ENCODE measurements at places on chromosomes 13 and 19. TPM values are rescaled to one million over a fixed set of nuclear protein-coding genes. Genes with fewer than 3 reads are reported as not detected.

DNA sequence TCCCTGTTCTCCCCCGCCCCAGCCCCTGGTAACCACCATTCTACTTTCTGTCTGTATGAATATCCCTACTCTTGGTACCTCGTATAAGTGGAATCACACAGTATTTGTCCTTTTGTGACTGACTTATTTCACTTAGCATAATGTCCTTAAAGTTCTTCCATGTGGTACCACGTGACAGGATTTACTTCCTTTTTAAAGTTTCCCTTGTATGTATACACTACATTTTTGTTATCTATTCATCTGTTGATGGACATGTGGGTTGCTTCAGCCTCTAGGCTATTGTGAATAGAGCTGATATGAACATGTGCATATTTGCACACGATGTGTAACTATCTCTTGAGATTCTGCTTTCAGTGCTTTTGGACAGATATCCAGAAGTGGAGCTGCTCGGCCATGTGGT, 59.6 kb upstream of the GJB6 start:
- no peak overlapping the region for H3K27ac ChIP-seq
- no peaks in the 10 kb centered on the region for H3K4me1 ChIP-seq
- no peaks in the 10 kb centered on the region for H3K27me3 ChIP-seq
- no peak for DNase-seq

DNA sequence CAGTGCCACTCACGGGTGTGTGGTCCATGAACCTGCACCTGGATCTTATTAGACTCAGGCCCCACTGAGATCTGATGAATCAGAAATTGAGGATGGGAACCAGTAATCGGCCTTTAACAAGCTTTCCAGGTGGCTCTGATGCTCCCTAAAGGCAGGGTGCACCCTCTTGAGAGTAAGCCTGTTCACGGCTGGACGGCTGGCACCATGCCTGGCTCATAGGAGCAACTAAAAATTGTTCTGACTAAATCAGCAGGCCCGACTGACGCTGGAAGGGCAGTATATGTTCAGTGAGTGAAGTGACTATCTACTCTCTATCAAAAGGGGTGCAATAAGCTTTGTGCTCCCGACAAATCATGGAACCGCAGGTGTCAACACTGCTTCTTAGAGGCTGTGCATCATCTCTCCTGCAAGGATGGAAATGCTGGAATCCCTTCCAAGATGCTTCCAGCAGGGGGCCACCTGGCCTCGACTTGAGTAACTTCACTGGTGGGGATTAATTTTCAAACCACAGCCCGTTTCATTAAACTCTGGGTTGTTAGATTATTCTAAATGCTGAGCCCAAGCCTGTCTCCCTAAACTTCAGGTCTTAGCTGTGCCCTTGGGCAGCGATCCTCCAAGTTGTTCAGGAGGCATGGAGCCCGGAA, 28.4 kb downstream of the TMTC4 start:
- no peak overlapping the region for H3K4me3 ChIP-seq
- no peaks in the 10 kb centered on the region for H3K4me1 ChIP-seq
- no peak overlapping the region for H3K27ac ChIP-seq
- no peaks in the 10 kb centered on the region for H3K27me3 ChIP-seq
- peaks cover 4% of the 10 kb centered on the region for H3K36me3 ChIP-seq

- no peak for DNase-seq
- no peaks in the 10 kb centered on the region for H3K36me3 ChIP-seq
- H3K27ac ChIP-seq, result no peak overlapping the region
Measured at GRCh38 chr19:6999933-7000332, 21.3 kb downstream of the MBD3L2B start.

DNA sequence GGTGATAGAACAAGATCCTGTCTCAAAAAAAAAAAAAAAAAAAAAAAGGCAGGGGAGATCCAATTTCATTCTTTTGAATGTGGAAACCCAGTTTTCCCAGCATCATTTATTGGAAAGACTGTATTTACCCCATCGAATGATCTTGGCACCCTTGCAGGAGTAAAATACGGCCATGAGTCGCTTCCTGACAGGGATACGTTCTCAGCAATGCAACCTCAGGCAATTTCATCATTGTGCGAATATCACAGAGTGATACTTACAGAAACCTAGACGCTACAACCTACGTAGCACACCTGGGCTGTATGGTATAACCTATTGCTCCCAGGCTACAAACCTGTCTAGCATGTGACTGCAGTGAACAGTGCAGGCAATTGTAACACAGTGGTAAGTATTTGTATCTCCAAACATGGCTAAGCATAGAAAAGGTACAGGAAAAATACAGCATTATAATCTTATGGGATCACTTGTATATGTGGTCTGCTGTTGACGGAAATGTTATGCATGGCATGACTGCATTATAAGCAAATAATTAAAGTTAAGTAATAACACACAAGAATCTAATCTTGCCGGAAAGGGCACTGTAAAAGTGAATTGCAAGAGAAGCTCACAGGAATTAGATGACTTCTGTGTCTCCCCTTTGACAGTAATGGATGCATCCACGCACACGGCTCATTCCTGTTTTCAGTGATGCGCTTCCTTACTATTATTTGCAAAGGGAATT, 24.1 kb downstream of the RFX2 start:
- H3K4me3 ChIP-seq, result no peak overlapping the region
- no peak overlapping the region for H3K27ac ChIP-seq
- H3K36me3 ChIP-seq, result no peaks in the 10 kb centered on the region
- no peaks in the 10 kb centered on the region for H3K27me3 ChIP-seq

GRCh38 chr13:113064000-113064533, 41.5 kb upstream of the F7 start:
- no peak for DNase-seq
- no peak overlapping the region for H3K4me3 ChIP-seq
- no peaks in the 10 kb centered on the region for H3K36me3 ChIP-seq
- no peaks in the 10 kb centered on the region for H3K27me3 ChIP-seq
- H3K27ac ChIP-seq, result no peak overlapping the region

DNA sequence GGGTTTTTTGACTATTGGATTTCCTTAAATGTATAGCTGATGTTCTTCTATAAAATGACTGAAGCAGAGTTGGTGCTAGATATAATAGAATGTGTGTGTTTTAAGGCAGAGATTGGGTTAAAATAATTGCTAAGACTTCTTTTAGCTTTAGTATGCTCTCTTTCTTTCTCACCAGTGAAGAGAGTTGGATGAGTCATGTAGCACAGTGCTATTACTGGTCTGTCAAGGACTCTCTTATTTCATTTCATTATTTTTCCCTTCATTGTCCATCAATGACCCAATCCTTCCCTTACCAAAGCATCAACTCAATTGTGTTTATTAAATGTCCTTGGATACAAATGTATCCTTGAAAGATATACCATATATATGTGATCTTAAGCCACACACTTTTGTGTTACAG, 268.9 kb downstream of the IRS2 start:
- DNase-seq, result no peak
- H3K4me3 ChIP-seq, result no peak overlapping the region
- no peaks in the 10 kb centered on the region for H3K36me3 ChIP-seq
- no peaks in the 10 kb centered on the region for H3K27me3 ChIP-seq

DNA sequence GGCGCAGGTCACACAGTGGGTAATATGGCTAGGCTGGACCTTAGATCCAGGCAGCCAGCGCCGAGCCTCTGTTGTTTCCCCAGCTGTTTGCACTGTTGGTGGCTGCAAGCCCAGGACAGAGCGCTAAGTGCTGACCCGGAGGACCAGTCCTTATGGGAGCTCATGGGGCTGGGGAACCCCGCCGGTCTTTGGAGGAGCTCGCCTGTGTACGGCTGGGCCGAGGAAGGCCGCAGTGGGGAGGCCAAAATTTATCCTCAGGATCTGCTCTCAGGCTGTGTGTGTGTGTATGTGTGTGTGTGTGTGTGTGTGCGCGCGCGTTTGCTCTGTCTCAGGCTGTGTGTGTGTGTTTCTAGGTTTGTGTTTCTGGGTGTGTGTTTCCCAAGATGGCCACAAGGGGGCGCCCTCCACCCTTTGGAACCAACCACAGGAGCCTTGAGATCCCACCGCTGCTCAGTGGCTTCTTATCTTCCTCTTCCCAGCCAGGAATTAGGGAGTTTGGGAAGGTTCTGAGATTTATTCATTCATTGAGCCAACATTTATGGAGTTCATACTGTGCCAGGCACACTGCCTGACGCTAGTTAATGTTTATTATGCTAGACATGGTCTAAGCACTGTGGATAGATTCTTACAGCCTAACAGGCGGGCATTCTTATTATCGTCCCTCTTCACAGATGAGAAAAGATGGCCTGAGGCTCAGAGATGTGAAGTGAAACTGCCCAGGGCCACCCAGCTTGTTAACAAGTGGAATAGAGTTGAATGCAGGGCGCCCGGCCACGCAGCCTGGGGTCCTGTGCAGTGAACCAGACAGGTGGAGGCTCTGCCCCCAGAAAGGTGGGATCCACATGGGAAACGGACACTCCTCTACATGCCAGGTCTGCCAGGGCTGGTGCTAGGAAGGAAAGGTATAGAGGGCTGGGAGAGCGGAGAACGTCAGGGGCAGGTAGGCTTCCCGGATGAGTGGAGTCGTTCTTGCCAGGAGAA, 13.0 kb downstream of the PGLYRP1 start:
- no peaks in the 10 kb centered on the region for H3K27me3 ChIP-seq
- no peak overlapping the region for H3K27ac ChIP-seq
- H3K36me3 ChIP-seq, result no peaks in the 10 kb centered on the region
- H3K4me3 ChIP-seq, result no peak overlapping the region
- no peak for DNase-seq
- no peaks in the 10 kb centered on the region for H3K4me1 ChIP-seq

- no peak overlapping the region for H3K4me3 ChIP-seq
- DNase-seq, result no peak
- no peaks in the 10 kb centered on the region for H3K27me3 ChIP-seq
- H3K27ac ChIP-seq, result no peak overlapping the region
Measured at GRCh38 chr13:67096418-67096817, 133.7 kb downstream of the PCDH9 start.

DNA sequence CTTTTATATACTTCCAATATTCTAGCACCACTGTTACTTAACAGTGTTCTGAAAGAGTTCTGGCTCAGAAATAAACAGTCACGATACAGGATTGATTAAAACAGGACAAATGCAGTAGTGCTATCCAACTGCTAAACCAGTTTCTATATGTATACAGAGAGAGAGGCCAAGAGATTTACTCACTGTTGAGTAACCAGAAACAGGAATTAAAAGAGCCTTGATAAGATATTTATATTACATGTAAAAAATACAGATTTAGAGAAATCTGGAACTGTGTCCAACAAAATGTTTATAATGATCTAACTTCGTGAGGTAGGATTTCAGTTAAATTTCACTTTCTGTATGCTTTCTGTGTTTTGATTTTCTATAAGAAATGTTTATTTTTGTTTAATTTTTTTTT, 116.6 kb downstream of the CDK8 start:
- H3K4me1 ChIP-seq, result no peaks in the 10 kb centered on the region
- DNase-seq, result no peak
- no peaks in the 10 kb centered on the region for H3K27me3 ChIP-seq

DNA sequence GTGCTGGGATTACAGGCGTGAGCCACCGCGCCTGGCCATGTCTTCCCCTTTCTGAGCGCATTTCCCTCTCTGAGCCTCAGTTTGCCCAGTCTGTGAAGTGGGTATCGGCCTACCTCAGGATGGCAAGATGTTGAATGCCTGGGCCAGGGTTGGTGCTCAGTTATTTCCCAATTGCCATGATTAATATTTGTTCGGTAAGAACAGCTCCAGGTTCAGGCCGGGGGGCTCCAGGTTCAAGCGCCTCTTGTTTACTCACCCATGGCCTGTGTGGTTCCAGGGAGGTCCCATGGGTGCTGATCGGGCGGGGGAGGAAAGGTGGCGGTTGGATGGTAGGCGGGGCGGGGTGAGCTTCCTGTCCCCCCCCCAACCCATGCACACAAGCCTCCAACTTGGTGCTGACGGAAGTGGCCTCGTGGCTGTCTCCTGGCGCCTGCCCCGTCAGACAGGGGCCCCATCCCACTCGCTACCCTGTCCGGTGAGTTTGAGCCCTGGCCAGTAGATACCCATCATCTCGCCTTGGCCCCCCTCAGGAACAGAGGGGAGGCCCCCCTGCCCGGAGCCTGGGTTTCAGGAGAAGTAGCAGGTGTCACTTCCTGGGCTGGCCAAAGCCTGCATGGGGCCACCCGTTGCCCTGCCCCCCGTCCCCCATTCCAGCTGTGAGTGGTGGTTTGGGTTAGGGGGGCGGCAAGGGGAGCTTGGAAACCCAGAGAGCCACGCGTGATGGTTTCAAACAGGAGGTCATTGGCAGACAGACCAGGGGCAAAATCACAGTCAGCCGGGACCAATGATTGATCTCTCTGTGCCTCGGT, at the start of gene FCHO1:
FCHO1 (plus strand) TSS at position 375 of the 809 bp plus-strand sequence. CDS start 3,688 bp downstream, outside the sequence.
- no peaks in the 10 kb centered on the region for H3K36me3 ChIP-seq
- no peaks in the 10 kb centered on the region for H3K27me3 ChIP-seq
- DNase-seq, result peak; percentile 87
- peak within 1 kb of the TSS; percentile 74 for H3K4me3 ChIP-seq
- peak within 1 kb of the TSS; percentile 95 for H3K27ac ChIP-seq

DNA sequence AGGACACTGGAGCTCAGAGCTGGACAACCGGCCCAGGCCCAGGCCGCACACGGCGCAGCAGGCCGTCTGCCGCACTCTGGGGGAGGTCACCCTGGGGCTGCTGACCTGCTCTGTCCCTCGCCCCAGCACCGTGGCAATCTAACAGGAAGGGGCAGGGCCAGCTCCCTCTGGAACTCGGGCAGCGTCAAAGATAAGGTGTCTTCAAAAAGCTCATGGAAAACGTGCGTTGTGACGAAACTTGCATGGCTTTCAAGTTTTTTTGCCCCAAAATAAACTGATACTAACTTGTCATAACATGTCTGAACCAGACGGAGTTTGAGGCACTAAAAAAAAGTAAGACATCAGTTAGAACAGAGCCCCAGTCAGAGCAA, 12.2 kb upstream of the ATP8B3 start:
- H3K27me3 ChIP-seq, result no peaks in the 10 kb centered on the region
- no peak overlapping the region for H3K27ac ChIP-seq
- no peak for DNase-seq
- no peaks in the 10 kb centered on the region for H3K4me1 ChIP-seq

DNA sequence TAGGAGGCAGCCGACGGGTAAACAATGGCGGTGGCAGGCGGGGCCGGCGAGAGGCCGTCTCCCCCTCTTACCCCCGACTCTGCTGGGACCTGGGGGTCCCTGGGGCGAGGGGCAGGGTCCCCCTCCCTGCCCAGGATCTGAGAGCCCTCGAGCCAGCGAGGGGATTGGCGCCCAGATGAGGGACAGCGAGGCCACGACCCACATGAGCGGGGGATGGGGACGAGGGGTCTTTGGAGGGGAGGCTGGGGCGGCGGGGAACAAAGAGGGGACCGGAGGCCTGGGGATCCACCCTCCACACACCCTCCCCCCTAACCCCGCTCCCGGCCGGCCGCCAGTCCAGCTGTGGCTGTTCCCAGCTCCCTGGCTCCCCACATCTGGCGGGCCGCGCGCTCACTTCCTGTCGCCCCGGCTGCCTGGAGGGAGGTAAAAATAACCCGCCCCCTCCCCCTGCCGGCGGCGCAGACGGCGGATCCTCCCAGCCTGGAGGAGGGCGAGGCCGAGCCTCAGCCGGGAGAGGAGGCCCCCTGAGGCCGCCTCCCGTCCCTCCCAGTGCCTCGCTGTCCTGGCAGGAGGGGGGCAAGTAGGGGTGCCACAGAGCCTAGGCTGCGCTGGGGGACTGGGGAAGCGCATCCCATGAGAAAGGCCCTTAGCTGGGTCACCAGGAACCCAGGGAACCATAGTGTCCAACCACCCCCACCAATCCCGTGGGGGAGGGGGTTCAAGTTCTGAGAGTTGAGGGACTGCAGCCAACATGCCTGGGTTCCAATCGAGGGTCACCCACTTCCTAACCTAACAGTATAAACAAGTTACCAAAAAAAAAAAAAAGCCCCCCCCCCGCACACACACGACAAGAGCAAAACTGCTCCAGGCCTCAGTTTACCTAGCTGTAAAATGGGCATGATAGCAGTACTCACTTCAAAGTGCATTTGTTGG, 29.3 kb upstream of the NANOS3 start:
- no peaks in the 10 kb centered on the region for H3K36me3 ChIP-seq
- H3K27ac ChIP-seq, result peak overlapping the region; percentile 91
- no peak for DNase-seq
- no peaks in the 10 kb centered on the region for H3K27me3 ChIP-seq

ZNF724 gene
- 2.8 TPM for polyA plus RNA-seq

CCL25 gene
- polyA plus RNA-seq, result 6.8 TPM

FAM216B gene
- polyA plus RNA-seq, result not detected

MBD3L3 gene
- polyA plus RNA-seq, result not detected

OR10H1 gene
- polyA plus RNA-seq, result not detected
